ENCODE measurements at places on chromosomes 1 and 21.

DNA sequence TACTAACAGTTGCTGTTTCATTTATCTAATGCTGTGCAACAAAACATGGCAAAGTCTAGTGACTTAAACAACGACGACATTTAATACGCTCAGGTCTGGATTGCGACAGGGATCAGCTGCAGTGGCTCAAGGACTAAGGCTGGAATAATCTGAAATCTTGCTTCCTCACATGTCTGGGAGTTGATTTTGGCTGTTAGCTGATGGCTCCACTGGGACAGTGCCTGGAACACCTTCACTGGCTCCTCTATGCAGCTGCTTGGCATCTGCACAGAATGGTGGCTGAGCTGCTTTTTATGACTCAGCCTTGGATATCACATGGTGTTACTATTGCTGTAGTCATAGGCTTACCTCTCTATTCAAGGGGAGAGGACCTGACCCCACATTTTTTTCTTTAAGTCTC is 24.0 kb upstream of the BTG3 start:
- no peak for DNase-seq
- H3K4me1 ChIP-seq, result no peaks in the 10 kb centered on the region
- H3K27me3 ChIP-seq, result no peaks in the 10 kb centered on the region
- H3K36me3 ChIP-seq, result no peaks in the 10 kb centered on the region

DNA sequence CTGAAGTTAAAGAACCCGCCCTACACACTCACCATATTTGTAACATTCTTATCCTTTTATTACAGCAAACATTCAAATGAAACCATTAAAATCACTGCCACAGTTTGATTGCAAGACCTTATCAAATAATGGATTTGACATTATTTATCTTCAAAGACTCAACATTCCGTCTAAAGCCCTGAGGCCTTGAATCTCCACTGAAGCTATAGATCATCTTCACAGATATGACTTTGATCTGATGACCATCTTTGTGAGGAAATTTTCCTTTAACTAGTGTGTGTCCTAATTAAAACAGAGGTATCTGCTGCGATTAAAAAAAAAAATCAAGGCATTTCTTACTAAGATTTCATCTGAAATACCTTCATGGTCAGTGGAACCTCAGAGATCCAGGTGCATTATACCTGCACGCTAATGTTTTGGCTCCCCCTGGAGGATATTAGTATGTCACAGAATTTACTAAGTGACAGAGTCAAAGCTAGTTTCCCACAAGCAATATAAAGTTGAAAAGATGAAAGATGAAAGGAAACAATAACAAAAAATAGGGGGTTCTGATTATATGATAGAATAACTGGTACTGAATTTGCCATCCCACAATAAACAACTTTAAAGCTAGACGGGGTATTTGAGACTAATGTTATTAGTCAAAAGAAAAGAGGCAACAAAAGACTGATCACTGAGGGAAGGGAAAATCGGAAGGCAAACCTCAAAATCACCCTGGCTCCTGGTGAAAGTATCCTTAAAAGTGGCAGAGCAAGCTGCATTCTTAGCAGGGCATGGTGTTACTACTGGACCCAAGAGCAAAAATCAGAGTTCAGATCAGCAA is 923.4 kb downstream of the NCAM2 start:
- no peaks in the 10 kb centered on the region for H3K27me3 ChIP-seq
- H3K4me3 ChIP-seq, result no peak overlapping the region
- H3K36me3 ChIP-seq, result no peaks in the 10 kb centered on the region
- H3K27ac ChIP-seq, result no peak overlapping the region
- no peaks in the 10 kb centered on the region for H3K4me1 ChIP-seq
- no peak for DNase-seq

DNA sequence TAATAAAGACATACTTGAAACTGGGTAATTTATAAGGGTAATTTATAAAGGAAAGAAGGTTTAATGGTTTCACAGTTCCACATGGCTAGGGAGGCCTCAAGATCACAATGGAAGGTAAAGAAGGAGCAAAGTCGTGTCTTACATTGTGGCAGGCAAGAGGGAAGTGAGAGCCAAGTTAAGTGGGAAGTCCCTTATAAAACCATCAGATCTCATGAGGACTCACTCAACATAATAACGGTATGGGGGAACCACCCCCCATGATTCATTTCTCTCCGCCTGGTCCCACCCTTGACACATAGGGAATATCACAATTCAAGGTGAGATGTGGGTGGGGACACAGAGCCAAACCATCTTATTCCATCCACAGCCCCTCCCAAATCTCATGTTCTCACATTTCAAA is 76.8 kb upstream of the ZNF678 start:
- H3K27ac ChIP-seq, result no peak overlapping the region
- H3K27me3 ChIP-seq, result peaks cover 9% of the 10 kb centered on the region
- no peak overlapping the region for H3K4me3 ChIP-seq
- H3K4me1 ChIP-seq, result no peaks in the 10 kb centered on the region
- no peaks in the 10 kb centered on the region for H3K36me3 ChIP-seq

GRCh38 chr1:13818926-13819325 is 118.9 kb downstream of the PRDM2 start:
- no peaks in the 10 kb centered on the region for H3K27me3 ChIP-seq
- DNase-seq, result no peak
- H3K27ac ChIP-seq, result no peak overlapping the region
- H3K4me3 ChIP-seq, result no peak overlapping the region

DNA sequence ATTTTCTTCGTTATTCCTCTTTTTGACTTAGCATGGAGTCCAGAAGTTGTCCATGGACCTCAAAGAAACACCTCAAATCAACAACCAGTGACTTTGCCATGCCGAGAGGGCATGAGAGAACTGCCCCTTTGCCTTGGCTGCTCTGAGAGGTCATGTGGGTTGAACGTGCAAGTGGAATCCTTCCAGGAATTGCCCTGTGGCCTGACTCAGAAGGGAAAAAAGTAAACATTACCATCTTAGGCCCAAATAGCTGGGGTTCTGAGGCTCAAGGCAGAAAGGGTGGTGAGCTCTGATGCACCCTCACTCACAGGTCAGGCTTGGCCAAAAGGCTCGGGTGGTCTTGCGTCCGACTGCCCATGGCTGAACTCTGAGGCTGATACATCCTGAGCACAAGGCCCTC is 15.1 kb downstream of the STUM start:
- H3K4me1 ChIP-seq, result no peaks in the 10 kb centered on the region
- no peaks in the 10 kb centered on the region for H3K36me3 ChIP-seq
- H3K4me3 ChIP-seq, result no peak overlapping the region
- peaks cover 7% of the 10 kb centered on the region for H3K27me3 ChIP-seq
- DNase-seq, result no peak

DNA sequence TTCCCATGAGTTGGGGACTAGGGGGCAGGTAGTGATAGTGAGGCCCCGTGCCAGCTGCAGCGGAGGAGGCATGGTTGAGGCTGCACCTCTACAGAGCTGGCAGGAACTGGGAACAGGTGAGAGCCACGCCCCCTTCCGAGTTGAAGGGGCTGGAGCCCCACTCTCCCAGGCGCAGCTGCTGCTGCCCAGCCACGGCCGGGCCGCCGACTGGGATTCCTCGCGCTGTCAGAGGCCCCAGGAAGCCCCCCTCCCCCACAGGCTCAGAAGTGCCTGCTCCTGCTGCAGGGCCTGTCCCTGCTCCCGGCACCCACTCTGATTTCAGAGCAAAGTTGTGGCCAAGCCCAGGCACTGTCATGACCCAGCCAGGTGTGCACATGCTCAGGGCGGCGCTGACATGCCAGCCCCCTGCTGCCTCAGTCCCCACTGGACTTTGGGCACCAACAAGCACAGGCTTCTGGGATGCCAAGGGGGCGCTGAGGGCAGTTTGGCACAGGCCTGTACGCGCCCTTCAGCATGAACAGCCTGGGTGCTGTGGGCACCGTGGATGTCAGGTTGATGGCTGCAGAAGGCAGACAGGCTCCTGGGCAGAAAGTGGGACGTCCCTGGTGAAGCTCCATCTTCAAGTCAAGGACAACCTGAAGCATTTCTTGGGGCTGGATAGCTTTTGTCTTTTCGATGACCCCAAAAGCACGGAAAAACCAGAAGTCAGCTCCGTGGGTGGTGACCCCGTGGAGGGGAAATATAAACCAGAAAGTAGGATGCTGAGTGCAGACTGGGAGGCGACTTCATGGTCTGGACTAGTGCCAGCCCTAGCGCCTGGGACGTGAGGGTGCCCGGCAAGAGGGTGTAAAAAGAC is 121.5 kb downstream of the SIM2 start:
- H3K27ac ChIP-seq, result no peak overlapping the region
- no peak for DNase-seq
- no peaks in the 10 kb centered on the region for H3K4me1 ChIP-seq
- H3K27me3 ChIP-seq, result no peaks in the 10 kb centered on the region
- H3K36me3 ChIP-seq, result no peaks in the 10 kb centered on the region
